ENCODE measurements at places on chromosomes 6 and 20. TPM values are rescaled to one million over a fixed set of nuclear protein-coding genes. Genes with fewer than 3 reads are reported as not detected.

DNA sequence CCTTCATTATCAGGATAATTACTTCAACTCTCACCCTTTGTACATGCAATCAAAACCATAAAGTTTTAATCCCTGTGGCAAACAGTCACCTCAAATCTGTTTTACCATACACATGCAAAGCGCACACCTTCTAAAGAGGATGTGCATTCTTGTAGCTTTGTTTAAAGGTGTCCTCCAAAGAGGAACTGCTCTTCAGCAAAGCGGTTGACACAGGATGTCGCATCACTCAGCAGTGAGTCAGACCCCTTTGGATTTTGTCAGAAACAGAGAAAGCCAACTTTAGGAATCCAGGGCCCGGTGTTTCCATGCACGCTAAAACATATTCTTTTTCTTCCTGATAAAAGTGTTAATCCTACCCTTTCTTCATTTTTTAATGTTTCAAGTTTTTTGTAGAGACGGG is 268.3 kb upstream of the ARID1B start:
- DNase-seq: no peak

DNA sequence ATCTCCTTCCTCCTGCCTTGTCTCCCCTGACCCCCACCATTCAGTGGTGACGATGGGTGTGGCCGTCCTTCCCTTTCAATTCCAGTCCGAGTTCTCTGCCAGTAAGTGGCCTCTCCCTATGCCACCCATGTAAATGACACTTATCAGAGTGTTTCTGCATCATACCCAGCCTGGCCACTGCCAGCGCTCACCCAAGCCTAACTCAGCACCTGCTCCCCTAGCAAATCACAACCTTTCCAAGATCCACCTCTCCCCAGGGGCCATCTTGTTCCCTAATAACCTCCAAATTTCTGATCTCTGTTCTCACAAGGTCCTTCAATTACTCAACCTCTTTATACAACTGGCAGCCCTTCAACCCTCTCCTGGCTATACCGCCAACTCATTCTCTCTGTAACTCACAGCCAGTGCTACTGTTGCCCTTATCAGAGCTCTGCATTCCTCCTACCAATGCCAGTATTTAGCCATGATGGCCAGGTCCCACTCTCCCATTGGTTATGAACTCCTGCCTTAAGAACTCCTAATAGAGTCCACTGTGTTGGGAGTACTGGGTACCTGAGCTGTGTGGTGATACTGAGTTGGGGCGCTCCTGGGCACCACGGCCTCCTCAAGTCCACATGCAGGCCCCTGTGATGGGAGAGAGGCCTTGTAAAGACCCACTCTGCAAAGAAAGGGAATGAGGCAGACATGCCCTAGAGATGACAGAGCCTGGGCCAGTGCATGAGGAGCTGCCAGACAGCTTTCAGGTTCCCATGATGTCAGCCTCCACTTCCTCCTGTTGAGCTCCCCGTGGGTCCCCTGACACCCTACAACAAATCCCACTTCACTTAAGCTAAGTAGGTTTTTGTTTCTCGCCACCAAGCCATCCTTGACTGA is 187.4 kb upstream of the RREB1 start:
- no peak for DNase-seq

The ZSCAN23 gene
- total RNA-seq: 0.59 TPM

GRCh38 chr6:4775494-4776130 is 592 bp upstream of the CDYL start:
- no peak for DNase-seq

The OR2H1 gene
- not detected for total RNA-seq

The NUDT3 gene
- total RNA-seq: 14.9 TPM
